ENCODE measurements at places on chromosomes 3 and 15.

DNA sequence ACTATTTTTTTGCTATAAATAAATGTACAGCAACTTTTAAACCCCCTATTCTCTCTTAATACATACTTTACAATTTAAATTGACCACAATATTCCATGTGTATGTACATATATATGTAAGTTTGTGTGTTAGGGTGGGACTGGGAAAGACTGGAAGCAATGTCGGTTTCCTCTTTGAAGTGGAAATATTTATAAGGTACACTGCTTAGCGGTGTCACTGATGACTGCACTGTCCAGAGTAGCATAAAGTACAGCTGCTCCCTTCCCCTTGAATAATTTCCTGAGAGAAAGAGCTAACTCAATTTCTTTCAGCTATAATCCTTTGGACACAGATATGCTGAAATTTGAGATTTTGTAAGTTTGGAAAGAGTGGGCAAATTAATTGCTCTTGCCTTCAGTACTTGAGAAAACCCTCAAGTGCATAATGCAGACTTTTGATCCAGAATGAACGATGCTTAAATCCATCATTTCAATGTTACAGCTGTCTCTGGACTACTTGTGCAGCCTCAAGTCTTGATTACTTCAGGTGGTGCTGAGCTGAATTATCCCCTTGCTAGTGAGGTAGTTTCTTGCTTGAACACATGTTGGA is 267.0 kb upstream of the CFAP20DC start:
- DNase-seq = no peak

GRCh38 chr3:908839-909238 is 184.0 kb upstream of the CNTN6 start:
- no peak for DNase-seq

GRCh38 chr15:98889930-98890695 is 117.5 kb downstream of the PGPEP1L start:
- no peak for DNase-seq

GRCh38 chr15:63446255-63446654 is 58.1 kb upstream of the USP3 start:
- no peak for DNase-seq

DNA sequence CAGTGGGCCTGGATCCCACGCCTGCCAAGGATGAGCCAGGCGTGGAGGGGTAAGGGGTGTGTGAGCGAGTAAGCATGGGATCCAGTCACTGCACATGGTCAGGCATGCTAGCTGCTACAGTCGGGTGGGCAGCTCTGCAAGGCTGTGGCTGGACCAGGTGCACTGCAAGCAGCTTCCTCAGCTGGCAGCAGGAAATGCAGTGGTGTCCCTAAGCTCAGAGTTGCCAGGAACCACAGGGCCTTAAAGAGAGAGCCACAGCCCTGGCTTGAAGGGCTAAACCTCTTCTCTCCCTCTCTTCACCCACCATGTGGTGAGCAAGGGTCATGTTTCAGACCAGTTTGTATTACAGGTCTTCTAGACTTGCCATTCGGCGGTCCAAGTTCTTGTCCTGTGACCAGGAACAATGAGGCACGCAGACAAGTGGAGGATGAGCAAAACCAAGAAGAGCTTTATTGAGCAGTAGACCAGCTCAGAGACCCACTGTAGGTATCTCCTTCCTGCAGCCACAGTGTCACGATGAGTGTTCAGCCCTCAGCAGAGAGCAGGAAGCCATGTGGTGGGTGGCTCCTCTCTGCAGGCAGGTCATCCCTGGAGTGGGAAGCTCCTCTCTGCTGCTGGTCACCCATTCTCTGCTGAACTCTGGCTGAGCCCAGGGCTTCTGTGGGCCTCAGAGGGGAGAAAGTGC is 511.9 kb downstream of the PYDC2 start:
- DNase-seq = no peak

DNA sequence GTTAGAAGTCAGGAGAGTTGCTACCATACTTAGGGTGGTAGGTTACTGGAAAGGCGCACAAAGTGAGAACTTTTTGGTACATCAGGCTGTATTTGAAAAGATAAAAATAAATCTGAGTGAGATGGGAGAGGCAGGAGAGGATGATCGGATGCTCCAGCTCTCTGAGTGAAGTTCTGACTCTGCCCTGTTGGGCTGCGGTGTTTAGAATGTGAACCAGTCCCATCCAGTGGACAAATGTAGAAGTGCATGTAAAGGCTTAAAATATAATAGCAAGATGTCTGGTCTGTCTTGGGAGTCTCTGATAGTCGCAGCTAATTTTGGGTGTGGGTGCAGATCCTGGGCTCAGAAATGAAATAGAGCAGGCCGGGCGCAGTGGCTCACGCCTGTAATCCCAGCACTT is 30.4 kb downstream of the ACKR2 start:
- DNase-seq = no peak

DNA sequence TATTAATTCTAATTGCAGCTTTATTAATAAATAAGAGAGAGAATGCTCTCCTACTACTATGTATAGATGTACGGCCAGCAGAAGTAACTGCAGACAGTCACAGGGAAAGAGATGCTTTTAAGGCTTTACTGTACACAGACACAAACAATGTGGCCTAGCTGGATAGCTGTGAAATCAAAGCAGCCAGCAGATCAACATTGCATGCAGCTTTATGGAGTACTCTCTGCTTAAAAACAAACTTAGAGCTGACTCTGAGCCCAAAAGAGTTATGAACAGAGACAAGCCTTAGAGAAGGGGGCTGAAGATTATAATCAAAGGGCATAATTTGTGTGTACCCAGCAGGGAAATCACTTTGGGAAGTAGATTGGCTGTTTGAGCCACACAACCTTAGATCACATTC is 47.2 kb downstream of the CADM2 start:
- no peak for DNase-seq

DNA sequence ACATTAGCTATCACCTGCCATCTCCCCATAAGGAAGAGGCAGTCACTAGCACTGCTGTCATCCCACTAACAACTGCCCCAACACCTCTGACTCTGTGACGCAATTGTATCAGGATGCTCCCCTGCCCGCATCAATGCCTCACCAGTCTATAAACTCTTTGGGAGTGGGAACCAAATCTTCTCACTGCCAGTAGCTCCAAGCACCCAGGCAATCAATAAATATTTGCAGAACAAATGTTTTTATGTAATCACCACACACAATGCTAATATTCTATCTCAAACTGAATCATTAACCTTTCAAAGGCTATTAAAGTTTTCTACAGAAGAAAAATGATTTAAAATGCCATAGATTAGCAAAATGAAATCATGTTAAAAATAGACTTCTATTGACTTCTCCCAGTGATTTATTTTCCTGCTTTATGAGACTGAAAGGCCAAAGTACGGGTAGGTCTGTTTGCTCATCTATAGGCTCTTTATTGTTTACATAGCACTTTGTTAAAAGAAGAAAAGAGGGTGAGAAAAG is 131.3 kb downstream of the PLD1 start:
- DNase-seq = no peak

- no peak for DNase-seq
These were observed 20.4 kb downstream of the BMF start for GRCh38 chr15:40087991-40088928.

DNA sequence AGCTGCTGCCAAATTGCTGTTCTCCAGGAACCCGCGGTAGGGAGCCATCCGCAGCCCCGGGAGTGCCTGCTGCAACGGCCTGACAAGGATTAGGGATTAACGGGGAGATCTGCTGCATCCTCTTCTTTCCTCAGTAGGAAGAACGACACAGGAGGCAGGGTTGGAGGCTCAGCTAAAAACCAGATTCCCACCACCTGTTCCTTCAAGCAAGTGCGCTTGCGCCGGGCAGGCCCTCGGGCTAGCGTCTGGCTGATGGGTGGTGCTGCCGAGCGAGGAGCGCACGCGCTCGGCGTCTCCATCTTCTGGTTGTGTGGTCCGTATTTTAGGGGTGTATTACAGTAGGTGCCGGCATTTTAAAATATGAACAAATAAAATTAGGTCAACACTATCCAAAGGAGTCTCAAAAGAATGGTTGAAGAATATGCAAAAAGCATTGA is 25.4 kb upstream of the SLC25A26 start:
- no peak for DNase-seq

DNA sequence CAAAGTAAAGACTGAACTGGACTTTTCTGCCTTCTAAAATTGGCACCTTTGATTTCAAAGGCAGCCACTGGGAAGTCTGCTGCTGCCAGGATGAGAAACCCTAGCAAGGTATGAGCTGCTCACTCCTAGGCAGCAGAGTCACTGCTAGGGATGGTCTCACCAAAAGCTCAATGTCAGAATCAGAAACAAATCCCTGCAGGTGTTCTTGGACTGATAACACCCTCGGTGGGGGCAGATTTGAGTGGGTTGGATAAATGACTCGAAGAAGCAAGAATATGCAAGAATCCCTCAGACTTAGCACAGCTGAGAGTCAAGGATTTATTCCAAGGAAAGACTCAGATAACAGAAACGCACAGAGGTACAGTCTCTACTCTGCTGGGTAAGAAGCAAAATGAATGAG is 90.4 kb downstream of the PRICKLE2 start:
- no peak for DNase-seq
